ENCODE measurements at places on chromosomes 6 and 20.
A peak's percentile ranks its signal among the peaks of the same experiment; 100 is the strongest.

- DNase-seq, result no peak
Observed at GRCh38 chr6:136582711-136583471, 32.7 kb upstream of the MAP7 start.

DNA sequence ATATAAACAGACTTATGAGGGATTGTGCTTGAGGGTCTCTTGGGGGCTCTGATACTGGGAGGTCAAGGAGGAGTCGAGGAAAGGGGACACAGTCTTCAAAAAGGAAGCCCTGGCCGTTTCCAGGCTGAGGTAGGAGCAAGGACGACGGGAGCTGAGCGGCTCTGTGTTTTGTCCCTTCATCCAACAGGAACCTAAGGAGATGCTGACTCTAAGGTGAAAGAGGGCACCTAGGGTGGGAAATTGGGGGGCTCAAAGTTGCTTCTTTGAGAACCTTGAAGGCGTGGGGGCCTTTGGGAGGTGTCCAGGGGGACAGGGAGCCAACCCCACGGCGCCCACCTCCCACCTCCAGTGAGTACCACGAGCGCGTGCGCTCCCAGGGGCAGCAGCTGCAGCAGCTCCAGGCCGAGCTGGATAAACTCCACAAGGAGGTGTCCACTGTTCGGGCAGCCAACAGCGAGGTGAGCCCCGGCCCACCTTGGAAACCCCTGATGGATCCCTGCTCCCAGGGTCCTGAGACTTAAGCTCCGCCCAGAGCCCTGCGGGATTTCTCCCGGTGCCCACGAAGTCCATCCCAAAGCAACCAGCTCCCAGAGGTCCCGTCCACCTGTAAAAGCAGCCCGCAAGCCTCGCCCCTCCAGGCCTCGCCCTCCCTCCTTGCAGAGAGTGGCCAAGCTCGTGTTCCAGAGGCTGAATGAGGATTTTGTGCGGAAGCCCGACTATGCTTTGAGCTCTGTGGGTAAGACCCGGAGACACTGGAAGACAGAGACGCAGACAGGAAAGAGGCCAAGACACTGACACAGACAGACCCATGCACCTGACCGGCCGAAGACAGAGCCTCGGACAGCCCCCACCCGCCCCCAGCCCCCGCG, 2.9 kb downstream of the SPAG4 start:
- DNase-seq, result peak; percentile 7

- DNase-seq, result no peak
Observed at GRCh38 chr6:13575377-13575775, 975 bp downstream of the SIRT5 start.

DNA sequence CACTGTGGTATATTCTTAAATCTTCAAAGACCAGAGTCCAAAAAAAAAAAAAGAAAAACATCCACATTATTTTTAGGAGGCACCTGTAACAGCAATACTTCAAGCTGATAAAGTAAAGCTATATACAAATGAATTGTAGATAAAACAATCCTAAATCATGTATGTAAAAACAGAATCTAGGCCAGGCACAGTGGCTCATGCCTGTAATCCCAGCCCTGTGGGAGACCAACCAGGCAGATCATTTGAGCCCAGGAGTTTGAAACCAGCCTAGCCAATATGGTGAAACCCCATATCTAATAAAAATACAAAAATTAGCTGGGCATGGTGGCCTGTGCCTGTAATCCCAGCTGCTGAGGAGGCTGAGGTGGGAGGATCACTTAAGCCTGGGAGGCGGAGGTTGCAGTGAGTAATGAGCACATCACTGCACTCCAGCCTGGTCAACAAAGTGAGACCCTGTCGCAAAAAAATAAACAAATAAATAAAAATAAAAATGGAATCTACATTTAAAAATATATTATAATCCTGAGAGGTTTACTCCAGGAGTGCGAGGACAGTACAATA, 7.3 kb downstream of the NAPB start:
- no peak for DNase-seq

GRCh38 chr6:71254323-71254722, 34.3 kb upstream of the OGFRL1 start:
- no peak for DNase-seq

GRCh38 chr6:22521035-22521434, 48.3 kb upstream of the HDGFL1 start:
- DNase-seq, result no peak

DNA sequence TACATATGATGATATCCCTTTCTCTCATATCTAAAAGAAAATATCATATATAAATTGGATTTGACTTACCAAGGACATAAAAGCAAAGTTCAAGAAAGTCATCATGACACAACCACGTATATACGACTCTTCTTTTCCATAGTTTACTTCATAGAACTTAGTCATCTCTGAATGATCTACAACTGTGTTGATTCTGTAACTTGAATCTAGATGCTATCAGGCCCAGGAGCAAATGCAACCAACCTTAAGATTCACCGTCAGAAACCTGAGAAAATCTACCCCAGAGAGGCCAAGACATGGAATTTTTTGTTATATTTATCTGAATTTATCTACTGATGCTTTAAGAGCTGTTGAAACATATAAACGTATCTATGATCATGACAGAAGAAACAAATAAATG, 165.6 kb downstream of the PDE10A start:
- DNase-seq, result no peak

GRCh38 chr6:52136055-52136454, 48.6 kb upstream of the PKHD1 start:
- DNase-seq, result no peak

DNA sequence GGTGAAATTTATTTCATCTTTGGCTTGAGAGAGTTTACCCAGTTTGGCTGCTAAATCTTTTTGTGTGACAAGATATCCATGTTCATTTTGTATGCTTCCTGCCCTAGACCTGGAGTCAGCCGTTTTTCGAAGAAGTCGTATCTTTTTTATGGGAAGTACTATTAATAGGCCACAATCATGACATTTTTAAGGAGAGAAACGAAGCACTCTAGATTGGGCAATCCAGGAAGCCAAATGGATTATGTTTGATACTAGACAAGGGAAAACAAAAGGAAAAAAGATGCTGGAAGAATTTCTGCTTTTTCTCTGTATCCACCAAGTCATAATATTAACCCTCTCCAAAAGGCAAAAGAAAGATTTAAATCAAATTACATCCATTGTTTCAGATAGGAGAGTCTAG, 214.6 kb downstream of the HDGFL1 start:
- no peak for DNase-seq

DNA sequence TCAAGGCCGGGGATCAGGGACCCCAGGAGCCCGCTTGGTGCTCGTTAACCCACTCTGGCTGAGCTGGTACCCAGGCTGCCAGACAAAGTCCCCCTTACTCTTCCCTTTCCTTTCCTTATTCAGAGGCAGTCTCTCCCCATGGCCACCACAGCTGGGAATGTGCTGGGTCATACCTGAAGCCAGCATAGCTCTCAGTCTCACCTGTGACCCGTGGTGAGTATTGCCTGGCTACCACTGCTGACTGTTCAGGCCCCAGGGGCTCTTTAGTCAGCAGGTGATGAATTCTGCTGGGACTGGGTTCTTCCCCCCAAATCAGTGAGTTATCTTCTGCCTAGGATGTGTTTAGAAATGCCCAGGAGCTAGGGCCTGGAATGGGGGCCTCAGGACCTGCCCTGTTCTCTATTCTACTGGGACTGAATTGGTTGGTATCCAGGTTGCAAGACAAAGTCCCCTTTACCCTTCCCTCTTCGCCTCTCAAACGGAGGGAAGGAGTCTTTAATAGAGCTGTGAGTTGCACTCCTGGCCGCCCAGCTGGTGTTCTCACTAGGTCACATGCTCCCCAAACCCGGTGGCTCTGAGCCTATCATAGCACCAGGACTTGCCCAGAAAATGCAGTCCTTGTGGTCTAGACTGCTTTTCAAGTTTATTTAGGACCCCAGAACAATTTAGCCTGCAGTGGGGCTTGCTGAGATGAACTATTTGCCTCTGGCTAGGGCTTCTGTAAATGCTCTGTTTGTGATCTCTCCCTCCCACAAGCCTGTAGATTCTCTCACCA, 64.6 kb downstream of the MYO6 start:
- no peak for DNase-seq

GRCh38 chr6:168871642-168872315, 381.9 kb downstream of the THBS2 start:
- no peak for DNase-seq

GRCh38 chr6:72963946-72964345, 261.4 kb downstream of the KHDC1L start:
- no peak for DNase-seq

DNA sequence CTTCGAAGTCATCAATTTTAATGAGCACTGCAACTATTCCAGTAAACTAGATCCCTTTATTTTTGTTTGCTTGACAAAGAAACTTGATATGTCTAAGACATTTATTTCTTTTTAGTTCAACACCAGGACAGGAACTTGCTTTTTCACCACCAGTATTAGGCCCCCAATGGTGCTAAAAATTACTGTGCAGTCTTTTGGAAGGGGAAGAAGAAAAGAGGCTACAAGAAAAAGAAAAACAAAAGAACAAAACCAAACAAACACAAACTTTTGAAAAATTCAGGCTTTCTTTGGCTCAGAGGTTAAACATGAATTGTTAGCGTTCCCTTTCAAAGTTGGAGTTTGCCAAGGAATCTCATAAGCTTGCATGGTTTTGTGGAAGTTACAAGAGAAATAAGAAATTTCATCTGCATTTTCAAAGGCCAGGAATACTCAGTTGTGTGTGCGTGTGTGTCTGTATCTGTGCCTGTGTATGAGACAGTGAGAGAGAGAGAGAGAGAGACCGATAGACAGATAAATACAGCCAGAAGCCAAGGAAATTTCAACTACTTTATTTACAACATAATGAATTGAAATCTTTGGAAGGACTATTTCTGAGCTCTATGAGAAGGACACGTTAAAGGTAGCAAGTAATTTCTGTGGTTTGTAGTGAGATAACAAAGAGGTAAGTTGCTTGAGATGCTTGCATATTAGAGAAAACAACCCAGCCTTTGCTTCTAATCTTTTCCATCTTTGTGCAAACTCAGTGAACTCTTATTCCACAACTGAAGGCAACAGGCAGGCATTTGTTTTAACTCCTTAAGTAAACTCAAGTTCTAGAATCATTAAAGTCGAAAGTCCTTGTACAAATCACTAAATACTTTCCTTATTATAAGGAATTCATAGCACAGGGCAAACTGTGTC, 171.0 kb upstream of the CITED2 start:
- DNase-seq, result no peak

GRCh38 chr6:160863782-160864181, 127.8 kb upstream of the MAP3K4 start:
- no peak for DNase-seq

GRCh38 chr20:330233-331149, 5.1 kb downstream of the SOX12 start:
- DNase-seq, result peak; percentile 72

DNA sequence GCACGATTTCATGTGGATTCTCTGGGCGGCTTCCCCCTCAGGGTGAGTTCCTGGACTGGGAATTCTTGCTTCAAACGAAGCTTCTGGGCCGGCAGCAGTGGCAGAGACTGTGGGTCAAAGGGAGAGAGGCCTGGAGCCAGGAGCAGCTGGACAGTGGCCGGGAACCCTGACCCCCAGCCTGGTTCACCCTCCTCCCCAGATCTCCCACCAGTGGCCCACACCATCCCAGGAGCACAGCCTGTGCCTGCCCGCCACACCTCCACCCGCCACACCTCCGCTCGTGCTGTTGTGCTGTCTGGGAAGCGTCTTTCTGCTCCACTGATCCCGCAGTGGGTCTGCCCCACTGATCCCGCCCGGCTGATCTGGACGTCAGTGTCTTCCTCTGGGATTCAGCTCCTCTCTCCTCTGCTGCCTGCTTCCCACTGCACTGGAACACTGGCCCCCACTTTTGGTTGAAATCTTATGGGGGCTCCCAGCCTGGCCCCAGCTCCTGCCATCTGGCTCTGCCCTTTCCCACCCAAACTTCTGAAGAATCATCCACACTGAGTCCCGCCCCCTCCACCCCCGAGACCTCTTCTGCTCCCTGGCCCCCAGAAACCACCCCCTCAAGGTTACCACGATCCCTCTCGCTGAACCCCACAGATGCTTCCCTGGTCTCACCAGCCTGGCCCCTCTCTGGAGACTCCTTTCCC, 9.8 kb downstream of the ZBP1 start:
- DNase-seq, result no peak

DNA sequence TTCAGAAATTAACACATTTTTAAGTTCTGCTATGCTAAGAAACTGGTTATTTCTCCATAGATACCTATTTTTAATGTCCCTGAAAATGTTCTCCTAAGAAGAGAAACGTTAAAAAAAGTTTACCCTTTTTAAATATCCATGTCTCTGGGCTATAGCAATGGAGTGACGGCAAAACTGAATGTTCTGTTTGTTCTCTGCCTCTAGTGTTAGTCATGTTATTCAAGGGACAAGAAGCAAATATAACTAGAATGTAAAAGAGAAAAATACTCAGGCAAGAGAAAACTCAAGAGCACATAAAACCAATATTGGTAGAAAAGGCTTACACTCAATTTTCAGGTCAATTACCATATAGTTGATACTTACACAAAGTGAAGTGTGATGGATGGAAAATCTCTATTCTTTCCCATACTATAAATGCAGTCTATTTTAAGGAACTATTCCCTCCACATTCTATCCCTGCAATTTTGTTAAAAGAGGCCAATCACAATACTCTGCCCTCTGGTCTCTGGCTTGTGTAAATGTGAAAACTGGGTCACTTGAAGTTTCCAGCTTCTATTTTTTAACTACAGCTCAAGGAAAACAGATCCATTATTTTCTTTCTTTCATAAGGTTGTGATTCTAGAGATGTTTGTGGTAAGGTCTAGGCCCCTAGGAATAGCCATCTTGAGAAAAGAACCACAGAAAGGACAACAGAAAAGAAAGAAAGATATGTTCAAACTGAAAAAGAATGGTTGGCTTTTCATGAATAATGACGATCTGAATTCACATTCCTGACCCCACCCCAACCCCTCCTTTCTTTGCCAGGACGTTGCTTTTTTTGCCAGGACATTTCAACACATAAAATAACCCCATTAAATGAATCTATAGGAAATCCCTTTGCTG, 200.3 kb upstream of the FAM83B start:
- no peak for DNase-seq

- DNase-seq, result no peak
Observed at GRCh38 chr20:54158856-54159418, 14.8 kb downstream of the CYP24A1 start.

- no peak for DNase-seq
Observed at GRCh38 chr20:8608470-8608869, 460.4 kb upstream of the PLCB4 start.

GRCh38 chr20:20890751-20891150, 178.3 kb upstream of the RALGAPA2 start:
- DNase-seq, result no peak

Data from CD4-positive, CD25-positive, alpha-beta regulatory T cell (primary cell).